ENCODE measurements at places on chromosomes 11 and 22.

- no peak for DNase-seq
Observed at GRCh38 chr11:4751201-4751600, 18.5 kb downstream of the OR51F1 start.

- DNase-seq, result no peak
Observed at GRCh38 chr22:35421121-35421520, 21.2 kb downstream of the MCM5 start.

DNA sequence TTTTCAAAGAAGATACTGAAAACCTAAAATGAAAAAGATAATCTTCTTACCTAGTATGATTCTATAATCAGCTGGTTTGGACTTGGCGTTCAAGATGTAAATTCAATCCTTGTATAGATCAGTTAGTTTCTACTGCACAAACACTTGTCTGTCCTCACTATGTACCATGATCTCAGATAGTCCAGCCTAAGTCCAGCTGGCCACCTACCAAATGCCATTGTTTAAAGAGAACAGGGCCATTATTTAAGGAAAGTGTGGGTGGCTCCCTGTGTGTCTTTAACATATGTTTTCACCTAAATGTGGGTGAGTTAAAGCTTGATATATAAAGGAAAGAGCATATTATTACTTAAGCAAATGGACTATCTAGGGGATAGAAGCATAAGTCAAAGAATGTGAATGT lies 38.6 kb downstream of the BLID start:
- no peak for DNase-seq

DNA sequence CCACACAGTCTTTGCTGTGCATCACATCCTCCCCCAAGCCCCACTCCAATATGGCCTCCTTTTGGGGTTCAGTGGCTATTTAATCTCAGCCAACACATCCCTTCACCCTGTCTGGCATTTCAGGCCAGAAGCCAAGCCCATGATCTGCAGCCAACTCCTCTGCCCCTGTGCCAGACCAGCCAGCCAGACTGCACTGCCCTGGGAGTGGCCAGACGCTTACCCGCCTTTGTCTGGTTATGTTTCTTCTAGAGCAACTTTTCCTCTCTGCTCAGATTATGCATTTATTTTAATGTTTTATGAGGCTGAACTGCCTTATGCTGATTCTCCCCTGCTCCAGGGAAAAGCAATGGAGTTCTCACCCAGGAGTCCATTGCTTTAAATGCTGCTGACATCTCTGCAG lies 206.7 kb upstream of the TBCEL start:
- no peak for DNase-seq

- no peak for DNase-seq
Observed at GRCh38 chr11:70360211-70360610, 38.1 kb upstream of the CTTN start.

GRCh38 chr11:77299528-77299993 lies 1.9 kb downstream of the GDPD4 start:
- no peak for DNase-seq

GRCh38 chr11:15707971-15708370 lies 593.2 kb downstream of the INSC start:
- no peak for DNase-seq

DNA sequence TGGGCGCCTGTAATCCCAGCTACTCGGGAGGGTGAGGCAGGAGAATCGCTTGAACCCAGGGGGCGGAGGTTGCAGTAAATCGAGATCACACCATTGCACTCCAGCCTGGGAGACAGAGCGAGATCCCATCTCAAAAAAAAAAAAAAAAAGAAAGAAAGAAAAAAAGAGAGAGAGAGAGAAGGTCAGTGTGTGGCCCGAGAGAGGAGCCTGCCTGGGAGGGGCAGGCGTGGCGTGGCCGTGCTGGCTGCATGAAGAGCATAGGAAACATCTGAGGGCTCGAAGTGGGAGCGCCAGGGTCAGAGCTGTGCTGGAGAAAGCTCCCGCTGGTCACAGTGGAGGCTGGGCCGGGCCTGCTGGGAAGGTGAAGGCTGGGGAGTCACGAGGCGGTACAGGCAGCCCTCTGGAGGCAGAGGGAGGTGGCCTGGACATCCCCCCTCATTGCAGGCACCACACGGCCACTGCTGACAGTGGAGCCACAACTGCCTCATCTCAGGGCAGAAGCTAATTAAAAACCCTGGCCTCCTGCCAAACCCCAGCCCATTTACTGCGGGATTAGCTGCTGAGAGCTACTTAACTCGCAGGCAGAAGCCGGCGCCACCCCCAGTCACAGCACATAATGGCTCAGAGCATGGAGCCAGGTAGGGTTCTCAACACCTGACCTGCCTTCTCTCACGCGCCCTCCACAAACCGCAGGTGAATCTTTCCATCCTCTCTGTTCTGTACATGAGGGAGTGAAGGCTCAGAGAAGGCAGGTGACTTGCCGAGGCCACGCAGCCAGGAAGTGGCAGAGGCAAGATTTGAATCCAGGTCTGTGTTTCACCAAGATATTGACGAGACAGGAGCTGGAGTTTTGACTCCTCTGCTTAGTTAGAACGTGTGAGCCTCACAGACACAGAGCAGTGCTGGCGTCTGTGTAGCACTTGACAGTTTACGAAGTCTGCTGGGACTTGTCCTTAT lies 32.6 kb downstream of the NFAM1 start:
- no peak for DNase-seq

- DNase-seq, result no peak
Observed at GRCh38 chr11:10502770-10503169, 38.2 kb downstream of the RNF141 start.

- no peak for DNase-seq
Observed at GRCh38 chr11:17827006-17827405, 92.4 kb downstream of the KCNC1 start.

- no peak for DNase-seq
Observed at GRCh38 chr11:133560472-133560855, 28.2 kb upstream of the OPCML start.

DNA sequence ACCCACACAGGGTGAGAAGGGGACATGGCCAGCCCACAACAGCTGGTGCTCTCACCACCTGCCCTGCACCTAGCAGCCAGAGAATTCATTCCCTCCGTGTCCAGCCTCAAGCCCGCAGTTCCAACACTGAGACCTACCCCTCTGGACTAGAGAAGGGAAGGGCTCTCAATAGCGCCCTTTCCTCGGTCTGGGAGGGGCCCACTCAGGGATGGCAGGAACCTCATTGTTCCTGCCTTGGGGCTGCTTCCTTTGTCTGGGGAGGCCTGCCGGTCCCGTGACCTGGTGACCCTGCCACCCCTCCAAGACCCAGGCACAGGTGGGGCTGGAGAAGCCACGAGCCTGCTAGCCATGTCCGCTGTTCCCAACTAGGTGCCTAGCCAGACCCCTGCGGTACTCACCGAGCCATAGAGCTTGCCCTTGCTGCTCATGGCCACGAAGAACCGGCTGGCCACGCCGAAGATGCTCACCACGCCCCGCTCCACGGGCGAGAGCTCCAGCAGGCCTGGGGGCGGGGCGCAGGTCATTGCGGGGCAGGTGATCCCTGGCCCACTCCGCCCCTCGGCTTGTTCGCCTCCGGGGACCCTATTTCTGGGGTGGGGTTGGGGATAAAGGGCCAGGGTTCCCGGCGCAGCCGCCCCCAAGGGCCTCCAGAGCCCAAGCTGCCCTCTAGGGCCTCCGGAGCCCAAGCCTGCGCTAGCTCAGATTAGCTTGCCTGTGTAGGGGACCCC lies 1.4 kb downstream of the FGF4 start:
- no peak for DNase-seq

- no peak for DNase-seq
Observed at GRCh38 chr22:28030473-28030872, 111.4 kb upstream of the PITPNB start.

GRCh38 chr22:46626356-46626755 lies 6.2 kb downstream of the GRAMD4 start:
- no peak for DNase-seq

DNA sequence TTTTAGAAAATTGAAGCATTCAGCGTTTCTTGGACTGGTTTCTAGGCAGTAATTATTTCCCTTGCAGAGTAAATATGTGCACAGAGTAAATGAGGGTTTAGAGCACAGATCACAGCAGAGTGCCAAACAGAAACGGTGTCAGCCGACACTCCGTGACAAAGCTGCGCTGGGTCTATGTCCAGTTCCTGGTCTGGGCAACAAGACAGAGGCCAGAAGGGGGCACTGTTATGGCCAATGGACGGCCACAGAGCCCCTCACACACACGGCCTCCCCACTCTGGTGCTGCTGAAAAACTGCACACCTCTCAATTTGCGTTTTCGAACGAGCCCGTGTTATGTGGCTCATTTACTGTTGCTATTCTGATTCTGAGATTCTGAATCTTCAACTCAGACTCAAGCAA lies 180.7 kb downstream of the MPPED1 start:
- no peak for DNase-seq

- DNase-seq, result no peak
Observed at GRCh38 chr11:2212411-2213251, 41.0 kb upstream of the TH start.

GRCh38 chr22:40040927-40041326 lies 46.2 kb downstream of the FAM83F start:
- no peak for DNase-seq

- DNase-seq, result no peak
Observed at GRCh38 chr11:96472085-96472484, 82.3 kb downstream of the JRKL start.

DNA sequence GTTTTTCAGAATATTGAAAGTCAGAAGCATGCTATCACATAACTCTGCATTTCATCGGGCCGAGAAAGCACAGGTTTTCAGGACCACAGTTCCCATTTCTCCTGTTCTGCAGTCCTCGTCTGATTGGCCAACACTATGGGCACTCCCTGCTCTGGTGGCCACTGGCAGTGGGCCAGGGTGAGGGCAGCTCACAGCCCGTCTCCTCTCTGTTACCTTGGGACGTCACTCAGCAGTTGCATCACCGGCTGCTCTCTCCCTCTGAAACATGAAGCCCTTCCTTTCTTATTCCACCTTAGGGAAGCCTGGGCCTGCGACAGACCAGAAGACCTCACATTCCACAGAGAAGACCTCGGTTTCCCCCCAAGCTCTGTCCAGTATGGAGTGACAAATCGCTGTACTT lies 11.4 kb upstream of the MICAL3 start:
- no peak for DNase-seq

DNA sequence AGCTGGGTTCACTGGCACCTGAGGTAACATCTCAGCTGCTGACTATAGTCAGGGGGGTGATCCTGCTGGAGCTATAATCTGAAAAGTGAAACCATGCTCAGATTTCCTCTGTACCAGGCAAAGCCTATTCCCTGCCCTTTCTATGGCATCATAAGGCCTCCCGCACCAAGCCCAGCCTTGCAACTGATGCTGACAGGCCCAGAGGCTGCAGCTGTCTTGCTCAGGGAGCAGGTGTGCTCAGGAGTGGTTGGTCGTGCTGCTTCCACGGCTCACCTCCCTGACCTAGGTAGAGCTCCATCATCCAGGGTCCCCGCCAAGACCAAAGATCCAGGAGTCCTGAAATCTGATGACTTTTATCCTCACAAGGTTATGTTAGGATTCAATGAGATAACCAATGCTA lies 121.7 kb downstream of the FEZ1 start:
- DNase-seq, result no peak

GRCh38 chr11:33451364-33451763 lies 194.2 kb downstream of the HIPK3 start:
- DNase-seq, result no peak

GRCh38 chr11:111918390-111919256 lies at the start of gene C11orf52:
Gene C11orf52, plus strand, starts transcription at chr11:111918913. Its CDS starts 60 bp downstream, at chr11:111918973.
- no peak for DNase-seq

GRCh38 chr11:112971195-112971594 lies 10.0 kb downstream of the NCAM1 start:
- DNase-seq, result no peak

DNA sequence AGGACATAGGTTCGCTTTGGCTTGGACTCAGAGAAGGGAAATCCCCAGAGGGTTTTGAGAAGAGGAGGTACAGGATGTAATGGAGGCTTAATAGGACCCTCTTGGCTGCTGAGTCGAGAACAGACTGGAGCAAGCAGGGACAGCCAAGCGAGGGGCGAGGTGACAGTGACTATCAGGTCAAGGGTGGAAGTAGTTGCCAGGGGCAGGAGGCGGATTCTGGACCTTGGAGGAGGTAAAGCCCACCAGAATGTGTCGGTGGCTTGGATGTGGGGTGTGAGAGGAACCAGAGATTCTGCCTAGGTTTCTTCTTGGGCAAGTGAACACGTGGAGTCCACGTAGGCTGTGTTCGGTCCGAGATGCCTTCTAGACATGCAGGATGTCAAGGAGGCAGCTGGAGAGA lies 4.4 kb downstream of the TRMT112 start:
- no peak for DNase-seq

DNA sequence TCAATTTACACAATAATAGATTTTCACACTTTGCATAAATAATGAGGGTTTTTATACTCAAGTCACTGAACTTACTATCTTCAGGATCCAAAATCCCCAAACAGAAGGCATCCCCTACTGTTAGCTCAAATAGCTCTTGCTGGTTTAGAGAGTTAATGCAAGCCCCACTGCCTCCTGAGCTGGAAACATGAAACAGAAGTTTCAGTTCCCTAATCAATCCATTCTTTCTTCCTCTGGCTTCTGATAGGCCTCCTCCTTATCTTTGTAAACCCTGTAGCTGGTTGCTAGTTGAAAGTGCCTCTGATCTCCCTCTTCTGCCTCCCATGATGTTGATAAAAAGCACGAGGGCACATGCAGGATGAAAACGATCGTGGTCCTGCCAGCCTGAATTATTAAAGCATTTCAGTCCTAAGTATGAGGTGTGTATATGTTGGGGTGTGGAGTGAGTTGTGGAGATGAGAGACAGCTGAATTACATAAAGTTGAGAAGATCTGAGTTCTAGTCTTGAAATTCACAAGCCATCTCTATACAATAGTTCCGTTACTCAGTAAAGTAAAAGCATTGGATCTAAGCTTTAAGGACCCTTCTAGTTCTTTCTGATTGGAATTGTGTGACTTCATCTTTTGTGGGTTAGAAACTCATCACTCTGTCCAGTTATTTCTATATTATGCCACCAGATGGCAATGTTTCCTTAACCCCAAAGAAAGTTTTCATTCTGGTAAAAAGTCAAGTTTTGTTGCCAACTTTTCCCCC lies 35.0 kb upstream of the EHF start:
- DNase-seq, result peak; percentile 45

DNA sequence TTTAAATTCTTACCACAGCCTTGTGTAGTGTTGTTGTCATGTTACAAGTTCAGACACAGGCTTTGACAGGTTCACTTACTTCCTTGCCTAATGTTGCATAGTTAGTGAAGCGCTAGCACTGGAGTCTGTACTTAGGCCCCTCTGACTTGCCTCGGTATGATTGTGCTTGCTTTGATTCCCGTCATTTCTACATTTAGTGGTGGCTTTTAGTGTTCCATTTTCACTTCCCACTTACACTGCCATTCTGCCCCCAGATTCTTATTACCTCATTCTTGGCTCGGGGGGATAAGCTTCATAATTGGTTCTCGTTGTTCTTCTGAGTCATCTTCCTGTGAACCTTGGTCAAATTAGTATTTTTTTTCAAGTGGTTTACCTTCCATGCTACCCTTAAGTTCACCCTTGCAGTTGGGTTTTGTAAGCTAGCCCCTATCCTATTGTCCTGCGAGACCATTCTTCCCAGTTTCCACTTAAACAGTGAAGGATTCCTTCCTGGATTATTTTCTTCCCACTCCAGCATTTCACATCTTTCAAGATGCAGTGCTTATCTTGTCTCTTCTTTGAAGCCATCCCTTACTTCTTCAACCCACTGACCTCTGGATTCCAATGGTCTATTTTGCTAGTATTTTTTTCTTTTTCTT lies 68.7 kb downstream of the DDX10 start:
- peak; percentile 13 for DNase-seq

- DNase-seq, result no peak
Observed at GRCh38 chr22:35782504-35782903, 64.8 kb downstream of the APOL5 start.

GRCh38 chr11:58671983-58672633 lies 49.6 kb downstream of the CNTF start:
- DNase-seq, result no peak

- DNase-seq, result no peak
Observed at GRCh38 chr22:46577368-46578249, 40.2 kb upstream of the CELSR1 start.
